Thoracic aorta (tissue), 2 donors: ENCODE measurements at places on chromosomes 2 and 18.

GRCh38 chr2:164661349-164661748, 40.1 kb upstream of the GRB14 start:
- no peak for DNase-seq

GRCh38 chr2:171513719-171514160, 8.5 kb upstream of the CYBRD1 start:
- DNase-seq = no peak

- no peak for DNase-seq
Measured at GRCh38 chr18:79558933-79559416, 120.6 kb upstream of the CTDP1 start.

DNA sequence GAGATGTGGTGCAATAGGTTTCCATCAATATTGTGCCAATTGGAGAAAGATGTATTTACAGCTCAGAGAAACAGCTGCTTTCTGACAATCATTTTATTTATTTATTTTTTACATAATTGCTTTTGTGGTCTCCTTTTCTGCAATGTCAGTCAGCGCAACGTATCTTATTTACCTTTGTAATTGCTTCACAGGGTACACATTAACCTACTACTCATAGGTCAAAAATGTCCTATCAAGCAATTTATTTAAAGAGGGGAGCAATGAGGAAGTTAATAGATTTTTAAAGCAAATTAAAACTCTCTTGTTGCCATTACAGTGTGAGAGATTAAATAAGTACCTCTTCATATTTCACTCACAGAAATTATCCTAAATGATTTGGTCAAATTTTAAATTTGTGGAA, 291.0 kb downstream of the CALCRL start:
- no peak for DNase-seq

DNA sequence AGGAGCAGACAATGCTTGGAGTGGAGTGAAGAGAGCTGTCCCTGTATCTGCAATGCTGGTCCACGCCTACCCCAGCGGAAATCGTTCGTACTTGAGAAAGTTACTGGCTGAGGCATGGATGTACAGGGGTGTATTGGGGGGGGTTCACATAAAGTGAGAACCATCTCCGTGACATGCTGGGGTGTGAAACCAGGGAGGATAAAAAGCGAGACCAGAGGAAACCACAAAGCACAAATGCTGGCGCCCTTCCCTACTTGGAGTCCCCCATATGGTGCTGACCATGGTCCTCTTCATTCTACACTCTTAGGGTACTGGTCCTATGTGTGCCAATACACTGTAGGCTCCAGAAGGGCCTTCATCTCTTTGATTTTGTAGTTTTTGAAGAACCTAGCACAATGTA, 244.1 kb downstream of the L3MBTL4 start:
- no peak for DNase-seq
